ENCODE measurements at places on chromosomes 12 and 14.
A peak's percentile ranks its signal among the peaks of the same experiment; 100 is the strongest.

- peak; percentile 6 for DNase-seq
Measured at GRCh38 chr14:31449136-31449535, 8.2 kb downstream of the DTD2 start.

DNA sequence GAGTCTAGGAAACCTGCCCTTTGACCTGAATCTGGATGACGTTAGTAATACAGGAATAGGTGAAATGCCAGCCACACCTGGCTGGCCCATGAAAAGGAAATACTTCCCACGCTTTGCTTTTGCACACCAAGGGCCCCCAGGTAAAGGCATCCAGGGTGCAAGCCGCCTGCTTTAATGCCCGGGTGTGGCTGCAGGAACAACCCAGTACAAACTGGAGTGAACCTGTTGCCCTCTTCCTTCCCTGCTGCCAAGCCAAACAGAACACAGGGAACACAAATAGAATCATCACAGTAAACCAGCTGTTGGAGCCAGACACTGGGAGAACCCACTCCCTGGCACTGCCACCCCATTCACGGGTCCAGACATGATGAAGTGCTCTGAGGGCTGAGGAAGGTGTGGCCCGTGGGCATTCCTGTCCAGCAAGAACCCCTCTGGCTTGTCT is 24.2 kb upstream of the FOS start:
- DNase-seq = no peak

DNA sequence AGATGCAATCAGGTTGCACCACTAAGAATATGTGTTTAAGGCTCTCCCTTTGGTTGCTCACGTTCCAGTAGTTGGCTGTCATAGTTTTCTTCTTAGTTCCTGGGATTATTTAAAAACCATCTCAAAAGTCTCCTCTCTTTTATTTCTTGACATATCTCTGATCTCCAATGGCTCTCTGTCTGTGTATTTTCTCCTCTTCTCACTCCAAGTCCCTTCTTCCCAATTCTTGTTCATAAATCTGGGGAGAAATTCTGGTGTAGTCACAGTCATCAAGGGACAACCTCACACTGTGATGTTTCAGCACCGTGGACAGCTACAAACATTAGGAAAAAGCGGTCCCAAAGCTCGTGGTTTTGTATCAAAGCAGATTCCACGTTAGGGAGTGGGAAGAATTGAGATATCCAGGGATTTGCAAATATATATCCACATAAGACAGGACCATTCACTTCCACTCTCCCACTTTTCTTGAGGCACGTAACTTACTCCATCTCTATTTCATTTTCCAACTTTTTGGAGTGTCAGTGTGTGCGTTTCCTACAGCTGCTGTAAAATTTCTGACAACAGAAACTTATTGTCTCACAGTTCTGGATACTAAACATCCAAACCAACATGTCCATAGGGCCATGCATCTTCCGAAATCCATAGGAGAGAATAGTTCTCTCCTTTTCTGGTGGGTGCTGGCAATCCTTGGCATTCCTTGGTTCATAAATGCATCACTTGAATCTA is 80.6 kb upstream of the TMEM233 start:
- DNase-seq = no peak

DNA sequence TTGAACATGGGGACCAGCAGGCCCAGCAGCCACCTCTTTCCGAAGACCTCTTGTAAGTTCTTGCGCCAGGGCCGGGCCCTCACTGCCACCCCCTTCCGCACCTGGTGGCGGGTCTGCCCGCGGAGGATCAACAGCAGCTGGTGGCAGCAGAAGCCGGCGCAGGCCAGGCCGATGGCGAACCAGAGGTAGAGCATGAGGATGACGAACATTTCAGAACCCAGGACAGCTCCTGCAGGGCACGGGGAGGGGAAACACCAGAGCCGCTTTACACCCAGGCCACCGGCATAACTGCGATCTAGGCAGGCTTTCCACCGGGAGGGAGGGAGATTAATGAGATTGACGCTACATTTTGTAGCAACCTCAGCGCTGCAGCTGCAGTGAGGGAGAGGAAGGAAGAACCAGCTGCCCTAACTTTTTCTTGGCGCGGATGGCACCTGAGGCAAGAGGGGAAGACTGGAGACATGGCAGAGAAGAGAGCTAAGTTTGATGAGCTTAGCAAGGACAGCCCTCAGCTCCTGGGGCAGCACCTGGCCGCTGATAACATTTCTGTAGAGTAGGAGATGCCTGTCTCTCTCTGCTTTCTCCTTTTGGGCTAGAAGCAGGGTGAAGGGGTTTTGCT is 7.8 kb downstream of the ZDHHC22 start:
- DNase-seq = peak; percentile 61

DNA sequence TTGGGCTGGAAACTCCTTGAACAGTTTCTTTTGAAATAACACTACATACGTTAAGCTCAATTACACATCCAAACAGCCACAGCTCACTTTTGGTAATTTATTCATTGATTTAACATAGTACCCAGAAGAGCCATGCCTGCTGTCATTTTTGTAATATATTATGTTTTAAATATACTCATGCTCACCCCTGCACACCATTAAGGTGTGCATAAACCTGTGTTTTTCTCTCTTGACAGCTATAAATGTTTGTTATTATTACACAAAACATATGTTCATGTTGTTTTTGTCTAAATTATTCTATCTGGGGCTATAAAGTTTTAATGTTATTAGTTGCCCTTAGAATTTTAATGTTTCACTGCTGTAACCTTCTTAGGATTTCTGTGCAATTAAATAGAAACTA is 296.1 kb downstream of the AKAP6 start:
- no peak for DNase-seq

- no peak for DNase-seq
Measured at GRCh38 chr12:132444283-132444682, 45.7 kb upstream of the FBRSL1 start.

DNA sequence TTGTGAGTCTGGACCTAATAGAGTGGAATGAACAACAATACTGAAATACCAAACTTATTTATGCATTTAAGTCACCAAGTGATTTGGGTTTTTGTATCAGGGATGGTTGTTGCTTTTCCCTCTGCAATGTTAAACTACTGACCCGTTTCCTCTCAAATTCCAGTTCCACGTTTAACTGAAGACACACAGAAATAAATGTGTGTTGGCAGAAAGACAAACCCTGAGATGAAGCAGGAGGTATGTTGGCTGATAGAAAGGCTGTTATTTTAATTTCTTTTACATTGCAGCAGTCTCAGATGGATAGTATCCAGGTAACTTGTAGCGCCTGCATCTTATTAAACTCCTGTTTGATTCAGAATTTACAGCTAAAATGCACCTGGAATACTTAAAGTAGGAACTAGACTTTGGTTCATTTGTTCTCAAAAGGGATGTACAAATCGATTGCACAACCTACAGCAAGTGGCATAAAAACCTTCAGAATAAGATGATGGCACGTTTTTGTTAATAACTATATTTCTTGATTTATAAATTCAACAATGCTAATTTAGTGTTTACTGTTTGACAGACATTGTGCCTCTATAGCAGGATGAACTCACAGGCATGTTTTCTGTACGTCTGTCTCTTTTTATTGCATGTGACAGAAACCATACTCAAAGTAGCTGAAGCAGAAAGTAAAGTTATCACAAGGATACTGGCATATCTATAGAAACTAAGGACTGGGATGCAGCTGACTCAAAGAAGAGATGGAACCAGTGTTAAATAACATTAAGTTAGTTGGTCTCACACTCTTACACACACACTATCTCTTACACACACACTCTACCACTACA is 405.7 kb downstream of the ZFP36L1 start:
- DNase-seq = no peak

DNA sequence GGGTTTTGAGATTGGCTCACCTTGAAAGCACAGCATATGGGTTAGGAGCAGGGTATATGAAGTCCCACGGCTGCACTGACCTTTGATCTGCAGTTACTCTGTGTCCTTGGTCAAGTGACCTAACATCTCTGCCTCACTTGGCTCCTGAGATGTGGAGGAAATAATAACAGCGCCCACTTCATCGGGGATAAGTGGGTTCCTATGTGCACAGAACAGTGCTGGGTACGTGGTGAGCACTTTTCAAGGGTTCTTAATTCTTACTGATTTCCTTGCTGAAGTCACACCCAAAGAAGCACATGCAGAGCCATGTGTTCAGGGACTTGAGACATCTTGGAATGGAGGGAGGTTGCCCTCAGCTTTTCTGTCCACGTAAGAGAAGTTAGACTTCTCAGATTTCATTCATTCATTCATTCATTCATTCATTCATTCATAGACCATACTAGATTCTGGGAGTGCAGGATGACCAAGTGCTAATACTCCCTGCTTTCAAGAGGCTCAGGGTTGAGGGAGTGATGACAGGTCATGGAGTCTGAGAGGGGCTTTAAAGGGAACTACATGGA is 39.4 kb downstream of the ADGRD1 start:
- DNase-seq = no peak

- DNase-seq = peak; percentile 52
Measured at GRCh38 chr14:21711360-21711961, 37.8 kb upstream of the OR4E1 start.

DNA sequence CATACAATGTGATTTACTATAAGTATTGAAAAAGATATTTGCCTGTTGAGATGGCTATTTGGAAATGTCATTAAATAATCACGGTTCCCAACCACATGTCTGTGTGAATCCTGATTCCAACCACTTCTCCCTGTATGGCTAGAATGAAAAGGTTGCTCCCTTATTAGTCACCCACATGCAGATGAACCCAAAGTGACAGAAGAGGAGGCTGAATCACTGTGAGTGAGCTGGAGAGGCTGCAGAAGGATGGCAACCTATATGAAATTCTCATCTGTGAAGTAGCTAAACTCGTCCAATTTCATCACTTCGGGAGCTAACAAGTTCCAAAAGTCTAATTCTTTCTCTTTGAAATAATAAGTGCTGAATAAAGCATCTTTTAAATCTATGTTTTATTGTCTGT is 300.5 kb downstream of the PRKD1 start:
- DNase-seq = no peak

GRCh38 chr12:101696251-101697196 is 916 bp upstream of the CHPT1 start:
- DNase-seq = no peak

- no peak for DNase-seq
Measured at GRCh38 chr12:108642269-108642870, 8.7 kb upstream of the SELPLG start.

DNA sequence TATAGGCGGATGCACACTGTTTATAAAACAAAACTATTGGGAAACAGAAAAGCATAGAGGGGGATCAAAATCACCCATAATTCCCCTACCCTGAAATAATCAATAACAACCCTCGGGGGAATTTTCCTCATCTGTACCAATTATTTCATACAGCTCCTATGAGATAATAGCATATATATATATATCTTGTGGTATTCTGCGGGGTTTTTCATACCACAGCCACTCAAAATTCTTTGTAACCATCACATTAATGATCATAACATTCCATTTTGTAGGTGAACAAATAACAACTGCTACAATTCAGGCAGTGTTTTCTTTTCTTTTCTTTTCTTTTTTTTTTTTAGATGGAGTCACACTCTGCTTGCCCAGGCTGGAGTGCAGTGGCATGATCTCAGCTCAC is 35.3 kb downstream of the P2RX7 start:
- no peak for DNase-seq

DNA sequence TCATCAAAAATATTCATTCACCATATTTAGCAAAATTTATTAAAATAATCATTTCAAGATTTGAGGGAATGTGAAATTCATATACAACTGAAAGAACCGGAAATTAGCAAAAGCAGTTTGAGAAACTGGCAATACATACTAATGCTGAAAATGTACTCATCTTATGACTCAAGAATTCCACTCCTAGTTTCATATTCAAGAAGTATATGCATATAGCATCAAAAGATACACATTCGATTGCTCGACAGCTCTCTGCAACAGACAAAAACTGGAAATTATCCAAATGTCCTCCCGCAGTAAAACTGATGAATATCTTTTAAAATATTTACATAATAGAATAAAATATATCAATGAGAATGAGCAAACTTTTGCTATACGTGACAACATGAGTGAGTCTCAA is 189.2 kb upstream of the MGAT4C start:
- DNase-seq = no peak

- no peak for DNase-seq
Measured at GRCh38 chr12:71107936-71108335, 49.9 kb downstream of the TSPAN8 start.

GRCh38 chr14:41766772-41767171 is 160.1 kb downstream of the LRFN5 start:
- no peak for DNase-seq

DNA sequence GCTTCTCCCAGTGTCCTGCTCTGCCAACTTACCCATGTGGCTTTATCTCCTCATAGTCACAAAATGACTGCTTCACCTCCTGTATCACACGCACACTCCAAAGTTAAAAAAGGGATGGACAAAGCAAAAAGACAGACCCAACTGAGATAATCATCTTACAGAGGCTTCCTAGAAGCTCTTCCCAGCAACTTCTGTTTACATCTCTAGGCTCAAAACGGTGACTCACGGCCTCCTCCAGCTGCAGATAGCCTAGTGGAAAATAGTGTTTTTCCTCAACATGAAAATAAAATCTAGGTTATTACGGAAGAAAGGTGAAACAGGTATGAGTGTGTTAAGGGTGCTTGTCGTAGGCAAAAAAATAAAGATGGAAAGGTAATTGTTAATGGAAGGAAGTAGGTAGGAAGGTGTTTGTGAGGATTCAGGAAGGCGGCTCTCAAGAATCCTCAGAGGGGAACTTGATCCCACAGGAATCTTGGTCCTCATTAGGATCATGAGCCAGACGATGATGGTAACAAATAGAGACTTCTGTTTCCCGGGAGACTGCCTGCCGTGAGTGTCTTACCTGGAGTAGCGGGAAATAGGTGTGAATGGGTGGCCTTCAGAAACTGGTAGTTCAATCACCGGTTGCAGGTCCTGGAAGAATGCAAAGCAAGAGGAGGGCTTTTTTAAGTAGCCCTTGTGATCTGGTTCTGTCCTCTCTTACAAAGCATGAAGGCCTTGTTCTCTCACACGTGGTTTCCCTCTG is 487.5 kb upstream of the TMEM132C start:
- no peak for DNase-seq

DNA sequence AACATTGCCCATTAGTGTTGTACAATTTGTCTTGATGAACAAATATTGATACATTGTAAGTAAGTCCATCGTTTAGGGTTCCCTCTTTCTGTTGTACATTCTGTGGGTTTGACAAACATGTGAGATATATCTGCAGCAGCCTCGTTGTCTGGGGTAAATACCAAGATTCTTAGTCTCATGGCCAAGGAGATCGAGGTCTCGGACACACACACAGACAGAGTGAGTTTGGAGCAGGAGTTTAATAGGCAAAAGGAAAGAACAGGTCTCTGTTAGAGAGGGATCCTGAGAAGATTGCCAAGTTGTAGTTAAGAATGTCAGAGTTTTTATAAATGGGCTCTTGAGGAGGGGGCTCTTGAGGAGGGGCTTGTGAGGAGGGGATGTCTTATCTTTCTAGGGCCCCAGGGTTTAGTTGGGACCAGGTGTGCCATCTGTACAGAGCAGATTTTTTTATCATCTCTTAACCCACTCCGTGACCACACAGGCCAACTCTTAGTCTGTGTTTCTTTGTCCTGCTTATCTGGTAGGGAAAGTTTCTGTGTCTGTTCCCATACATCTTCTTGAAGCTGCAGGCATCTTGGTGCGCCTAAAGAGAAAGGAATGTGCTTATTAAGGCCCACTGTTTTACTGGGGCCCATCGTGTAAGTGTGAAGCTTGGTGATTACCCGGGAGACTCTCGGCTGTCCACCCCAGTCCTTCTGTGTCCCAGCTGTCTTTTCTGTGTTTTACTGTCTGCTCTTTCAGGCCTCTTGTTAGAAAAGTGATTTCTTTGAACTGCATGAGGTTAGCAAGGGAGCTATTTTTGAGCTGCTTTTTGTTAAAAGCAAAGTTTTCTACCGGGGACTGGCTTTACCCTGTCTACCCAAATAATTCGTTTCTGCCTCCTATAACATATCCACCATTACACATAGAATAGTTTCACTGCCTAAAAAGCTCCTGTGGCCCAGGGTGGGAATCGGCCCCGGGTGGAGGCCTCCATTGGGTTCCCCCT is 22.4 kb upstream of the CLEC2D start:
- peak; percentile 30 for DNase-seq

Measured in endothelial cell of umbilical vein (primary cell).